ENCODE measurements at places on chromosomes 5 and 9.

- no peak for DNase-seq
Measured at GRCh38 chr5:58649716-58650115, 66.8 kb downstream of the RAB3C start.

GRCh38 chr9:124941679-124942561, 1.0 kb upstream of the GOLGA1 start:
- DNase-seq: no peak

DNA sequence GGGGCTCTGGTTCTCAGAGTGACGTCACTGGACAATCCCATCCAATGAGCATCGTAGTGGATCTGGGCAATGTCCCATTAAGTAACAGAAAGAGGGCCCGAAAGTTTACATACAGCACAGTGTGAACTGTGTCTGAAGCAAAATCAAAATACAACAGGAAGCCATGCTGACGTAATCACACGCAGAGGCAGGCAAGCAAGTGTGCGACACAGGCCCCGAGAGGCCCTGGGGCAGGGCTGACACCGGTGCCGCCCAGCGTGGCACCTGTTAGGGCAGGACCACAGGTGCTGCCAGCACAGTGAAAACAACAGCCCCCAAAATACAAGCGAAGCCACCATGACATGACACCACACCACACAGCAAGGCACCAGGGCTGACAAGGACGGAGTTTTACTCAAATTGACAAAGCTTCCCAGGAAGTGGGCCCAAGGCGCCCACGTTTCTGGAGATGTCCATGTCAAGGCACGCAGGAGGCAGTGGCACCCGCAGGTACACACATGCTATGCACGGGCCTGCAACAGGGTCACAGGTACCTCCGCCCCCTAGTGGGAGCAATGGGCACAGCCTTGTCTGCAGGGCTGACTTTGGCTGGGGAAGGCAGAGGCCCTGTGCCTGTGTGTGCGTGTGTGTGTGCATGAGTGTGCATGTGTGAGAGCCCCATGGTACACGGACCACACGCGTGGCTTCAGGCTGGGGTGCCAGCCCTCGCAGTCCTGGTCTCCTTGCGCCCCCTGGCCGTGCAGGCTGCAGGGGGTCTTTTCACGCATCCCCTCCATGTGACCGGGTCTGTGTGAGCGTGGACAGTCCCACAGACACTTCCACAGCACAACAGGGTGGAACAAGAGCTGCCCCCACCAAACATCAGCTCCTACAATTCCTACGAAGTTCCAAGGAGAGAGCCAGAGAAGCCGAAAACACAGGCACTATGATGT, 19.6 kb downstream of the QSOX2 start:
- no peak for DNase-seq

DNA sequence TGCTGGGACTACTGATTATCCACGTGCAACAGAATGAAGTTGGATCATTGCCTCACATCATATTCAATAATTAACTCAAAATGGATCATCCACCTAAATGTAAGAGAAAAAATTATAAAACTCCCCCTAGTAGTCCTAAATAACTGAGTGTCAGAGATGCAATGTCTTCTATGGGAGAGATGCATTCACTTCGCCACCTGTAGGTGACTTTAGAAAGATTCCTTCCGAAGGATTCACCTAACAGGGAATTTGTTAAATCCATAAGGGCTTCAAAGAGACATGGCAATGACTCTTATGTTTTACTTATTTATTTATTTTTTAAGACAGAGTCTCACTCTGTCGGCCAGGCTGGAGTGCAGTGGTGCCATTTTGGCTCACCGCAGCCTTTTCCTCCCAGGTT, 526.0 kb downstream of the MTRR start:
- no peak for DNase-seq

- DNase-seq: no peak
Measured at GRCh38 chr9:124001458-124001799, 10.1 kb upstream of the LHX2 start.

DNA sequence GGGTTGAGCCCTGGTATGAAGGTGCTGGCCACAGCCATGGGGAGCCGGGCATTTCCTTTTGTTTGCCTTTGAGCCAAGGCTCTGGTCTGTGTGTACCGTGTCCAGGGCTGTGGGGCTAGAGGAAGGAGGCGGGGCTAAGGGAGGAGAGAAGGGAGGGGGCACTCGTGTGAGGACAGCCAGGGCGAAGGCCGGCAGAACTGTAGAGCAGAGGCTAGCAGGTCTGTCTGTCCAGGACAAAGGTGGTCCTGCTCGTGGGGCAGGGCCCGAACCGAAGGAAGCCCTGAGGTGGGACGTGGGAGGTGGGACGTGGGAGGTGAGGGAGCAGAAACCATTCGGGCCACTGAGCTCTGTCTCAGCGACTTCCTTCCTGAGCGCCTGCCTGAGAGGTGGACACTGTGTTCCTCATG, 41.3 kb upstream of the TESK1 start:
- DNase-seq: no peak

DNA sequence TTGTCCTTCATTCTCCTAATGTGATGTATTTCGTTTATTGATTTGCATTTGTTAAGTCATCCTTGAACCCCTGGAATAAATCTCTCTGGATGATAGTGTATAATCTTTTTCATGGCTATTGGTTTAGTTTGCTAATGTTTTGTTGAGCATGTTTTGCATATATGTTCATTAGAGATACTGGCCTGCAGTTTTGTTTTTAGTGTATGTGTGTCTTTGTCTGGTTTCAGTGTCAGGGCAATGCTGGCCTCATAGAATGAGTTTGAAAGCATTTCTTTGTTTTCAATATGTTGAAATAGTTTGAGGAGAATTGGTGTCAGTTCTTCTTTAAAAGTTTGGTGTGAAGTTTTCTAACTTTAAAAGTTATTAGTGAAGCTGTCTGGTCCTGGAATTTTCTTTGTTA, 149.6 kb upstream of the ATP10B start:
- no peak for DNase-seq

All from NCI-H1105 (cell line).